Glutamatergic neuron (in vitro differentiated cells): ENCODE measurements at places on chromosomes 12 and 14.

DNA sequence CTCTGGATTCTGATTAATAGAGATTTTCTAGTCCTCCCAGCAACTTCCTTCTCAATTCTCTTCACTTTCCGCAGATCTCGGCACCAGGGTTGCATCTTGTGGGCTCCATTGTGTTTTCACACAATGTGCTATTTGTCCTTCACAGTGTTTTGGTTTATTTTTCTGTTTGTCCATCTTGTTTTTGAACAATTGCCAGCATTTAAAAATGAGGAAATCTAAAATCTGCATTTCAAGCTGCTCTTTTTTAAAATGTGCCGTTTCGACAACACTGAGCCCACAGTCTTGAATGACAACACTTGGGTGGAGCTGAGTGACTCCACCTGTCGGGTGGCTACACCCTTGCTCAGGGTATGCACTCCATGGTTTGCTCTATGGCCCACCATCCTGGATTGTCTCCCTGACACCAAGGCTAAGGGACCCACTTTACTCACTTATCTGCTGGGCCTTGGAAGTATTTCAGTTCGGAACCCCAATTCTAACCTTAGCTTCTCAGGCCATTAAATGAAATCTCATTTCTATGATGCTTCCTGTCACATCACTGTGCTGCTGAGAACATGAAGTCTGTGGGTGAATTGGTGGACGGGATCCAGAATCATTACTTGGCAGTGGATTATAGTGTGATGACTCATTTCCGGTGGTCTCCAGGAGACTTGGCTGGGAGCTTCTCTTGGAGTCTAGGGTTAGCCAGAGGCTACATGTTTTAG is 3.4 kb upstream of the MYRFL start:
- H3K4me3 ChIP-seq = no peak overlapping the region
- no peak for DNase-seq
- H3K4me1 ChIP-seq = no peaks in the 10 kb centered on the region
- no peaks in the 10 kb centered on the region for H3K27me3 ChIP-seq

- H3K4me3 ChIP-seq = no peak overlapping the region
- no peak overlapping the region for H3K27ac ChIP-seq
- H3K4me1 ChIP-seq = no peaks in the 10 kb centered on the region
- no peaks in the 10 kb centered on the region for H3K27me3 ChIP-seq
- no peak for DNase-seq
These were observed 81.5 kb downstream of the SLC38A4 start for GRCh38 chr12:46744283-46744682.

- DNase-seq = no peak
- H3K27ac ChIP-seq = no peak overlapping the region
- H3K36me3 ChIP-seq = peaks cover 11% of the 10 kb centered on the region
These were observed 94.2 kb upstream of the FGD4 start for GRCh38 chr12:32305163-32305562.

- H3K27me3 ChIP-seq = peaks cover 1% of the 10 kb centered on the region
- H3K4me3 ChIP-seq = peak overlapping the region; percentile 26
- H3K4me1 ChIP-seq = peaks cover 51% of the 10 kb centered on the region
- H3K27ac ChIP-seq = no peak overlapping the region
- no peak for DNase-seq
- no peaks in the 10 kb centered on the region for H3K36me3 ChIP-seq
These were observed 8.1 kb downstream of the CORO1C start for GRCh38 chr12:108722992-108723766.

DNA sequence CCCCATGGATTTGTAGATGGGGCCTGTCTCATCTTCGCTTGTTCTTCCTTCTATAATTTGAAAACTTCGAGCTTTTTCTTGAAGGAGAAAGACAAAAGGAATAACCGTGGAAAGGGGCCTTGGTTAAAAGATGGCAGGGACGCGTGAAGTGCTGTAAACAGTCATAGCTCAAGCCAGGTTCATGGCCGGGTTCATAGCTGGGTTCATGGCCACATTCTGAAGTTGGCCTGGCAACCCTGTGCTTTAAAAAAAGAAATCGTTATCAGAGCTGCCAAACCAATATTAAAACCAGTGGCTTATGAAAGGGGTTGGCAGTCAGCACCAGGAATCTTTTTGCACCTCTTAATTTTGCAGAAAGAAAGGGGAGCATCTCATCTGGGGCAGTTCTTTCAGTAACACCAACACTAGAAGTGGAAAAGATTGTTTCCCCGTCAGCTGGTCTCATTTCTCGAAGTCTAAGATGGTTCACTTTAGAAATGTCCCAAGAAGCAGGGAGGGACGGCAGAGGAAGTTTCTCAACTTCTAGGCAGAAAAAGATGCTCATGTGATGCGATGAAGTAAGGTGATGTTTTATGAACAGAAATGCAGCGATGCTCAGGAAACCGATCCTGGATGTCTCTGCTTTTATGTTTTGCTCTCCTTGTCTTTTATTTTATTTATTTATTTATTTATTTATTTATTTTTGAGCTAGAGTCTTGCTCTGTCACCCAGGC is 193.1 kb upstream of the TBX3 start:
- H3K27me3 ChIP-seq = no peaks in the 10 kb centered on the region
- H3K4me3 ChIP-seq = no peak overlapping the region
- H3K36me3 ChIP-seq = no peaks in the 10 kb centered on the region
- H3K27ac ChIP-seq = no peak overlapping the region

GRCh38 chr14:63277591-63278183 is 41.0 kb downstream of the GPHB5 start:
- no peak for DNase-seq
- no peaks in the 10 kb centered on the region for H3K27me3 ChIP-seq
- H3K27ac ChIP-seq = no peak overlapping the region

DNA sequence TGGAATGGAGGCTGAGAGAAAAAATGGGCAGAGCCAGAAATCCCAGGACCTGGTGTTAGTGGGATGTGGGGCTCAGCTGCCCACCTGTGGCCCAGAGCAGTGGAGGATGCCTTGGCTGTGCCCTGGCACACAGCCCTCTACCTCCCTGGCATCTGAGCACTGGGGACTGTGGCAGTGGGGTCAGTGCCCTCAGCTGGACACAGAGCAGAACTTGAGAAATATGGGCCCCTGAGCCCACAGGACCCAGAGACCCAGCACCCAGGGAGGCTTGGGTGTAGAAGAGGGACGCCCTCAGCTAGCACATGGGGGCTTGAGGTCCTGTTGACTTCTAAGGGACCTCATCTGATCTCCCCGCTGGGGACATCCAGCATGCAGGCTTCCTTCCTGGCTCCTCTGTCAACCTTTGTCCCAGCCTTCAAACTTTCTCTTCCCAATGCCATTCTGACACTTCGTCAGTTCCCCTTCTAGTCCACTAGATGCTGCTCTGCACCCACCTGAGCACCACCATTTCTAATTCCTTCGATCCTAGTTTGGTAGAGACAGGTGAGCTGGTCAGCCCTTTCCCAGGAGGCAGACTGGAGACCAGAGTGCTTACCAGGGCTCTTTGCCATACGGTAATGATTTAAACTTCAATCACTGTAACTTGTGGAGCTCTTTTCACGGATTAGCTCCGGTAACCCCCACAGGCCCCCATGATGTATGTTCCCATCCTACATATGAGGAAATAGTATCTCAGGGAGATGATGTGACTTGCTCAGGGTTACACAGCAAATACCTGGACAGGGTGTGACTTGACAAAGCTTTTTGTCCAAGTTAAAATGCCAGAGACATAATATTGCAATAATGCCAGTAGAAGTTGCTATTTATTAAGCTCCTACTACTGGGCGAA is 143.7 kb downstream of the ASCL4 start:
- no peaks in the 10 kb centered on the region for H3K4me1 ChIP-seq
- no peak overlapping the region for H3K4me3 ChIP-seq
- no peak overlapping the region for H3K27ac ChIP-seq
- peaks cover 6% of the 10 kb centered on the region for H3K27me3 ChIP-seq
- no peaks in the 10 kb centered on the region for H3K36me3 ChIP-seq

DNA sequence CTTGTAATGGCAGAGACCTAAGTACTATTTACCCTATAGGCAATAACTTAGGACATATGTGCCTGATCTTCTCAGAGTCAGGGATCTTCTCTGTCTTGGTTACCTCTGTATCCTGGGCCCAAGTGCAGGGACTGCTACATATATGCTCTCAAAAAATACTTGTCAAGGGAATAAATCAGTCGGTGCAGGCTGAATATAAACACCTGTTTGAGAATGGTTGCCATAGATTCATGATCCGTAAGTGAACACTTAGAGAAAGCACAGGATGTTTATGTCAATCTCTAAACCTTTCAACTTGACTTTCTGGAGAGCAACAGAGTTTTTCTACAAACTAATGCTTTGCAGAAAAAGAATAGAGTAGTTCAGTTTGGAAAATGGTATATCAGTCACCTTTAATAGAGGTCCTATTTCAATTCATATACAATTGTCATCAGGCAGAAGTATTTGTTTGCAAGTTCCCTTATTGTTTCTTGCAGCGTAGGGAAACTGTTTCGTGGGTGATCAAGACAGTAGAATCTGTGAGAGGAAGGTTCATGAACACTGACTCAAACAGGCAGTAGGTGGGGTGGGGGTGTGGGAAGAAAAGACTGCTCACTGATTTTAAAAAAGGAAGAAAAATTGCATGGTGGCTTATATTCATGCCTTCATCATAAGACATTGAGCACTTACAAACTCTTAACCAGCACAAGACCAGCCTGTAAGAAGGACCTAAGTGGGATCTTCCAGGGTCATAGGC is 6.0 kb upstream of the UBE2N start:
- DNase-seq = no peak
- H3K4me1 ChIP-seq = peaks cover 4% of the 10 kb centered on the region
- no peaks in the 10 kb centered on the region for H3K27me3 ChIP-seq
- H3K27ac ChIP-seq = no peak overlapping the region
- H3K36me3 ChIP-seq = no peaks in the 10 kb centered on the region

DNA sequence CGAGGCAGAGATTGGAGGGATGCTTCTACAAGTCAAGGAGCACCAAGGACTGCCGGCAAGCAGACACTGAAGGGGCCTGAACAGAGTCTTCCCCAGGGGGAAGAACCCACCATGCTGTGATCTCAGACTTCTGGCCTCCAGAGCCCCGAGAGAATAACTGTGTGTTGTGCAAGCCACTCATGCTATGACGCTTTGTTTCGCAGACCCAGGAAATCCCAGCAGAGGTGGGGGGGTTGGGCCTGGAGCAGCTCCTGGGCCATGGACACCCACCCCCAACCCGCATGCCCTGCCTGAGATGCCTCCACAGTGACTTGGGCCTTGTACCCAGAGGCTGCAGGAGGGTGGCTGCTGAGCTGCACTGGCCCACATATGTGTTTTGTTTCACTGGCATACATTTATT is 31.2 kb downstream of the ARL6IP4 start:
- no peaks in the 10 kb centered on the region for H3K36me3 ChIP-seq
- peaks cover 9% of the 10 kb centered on the region for H3K27me3 ChIP-seq
- no peak for DNase-seq
- H3K27ac ChIP-seq = no peak overlapping the region
- H3K4me3 ChIP-seq = no peak overlapping the region
- H3K4me1 ChIP-seq = peaks cover 12% of the 10 kb centered on the region

GRCh38 chr12:106309671-106310505 is 7.4 kb downstream of the TCP11L2 start:
- no peaks in the 10 kb centered on the region for H3K36me3 ChIP-seq
- H3K27me3 ChIP-seq = no peaks in the 10 kb centered on the region
- no peak overlapping the region for H3K27ac ChIP-seq
- peaks cover 3% of the 10 kb centered on the region for H3K4me1 ChIP-seq
- H3K4me3 ChIP-seq = no peak overlapping the region

GRCh38 chr12:1838994-1839365 is 18.6 kb downstream of the LRTM2 start:
- no peaks in the 10 kb centered on the region for H3K27me3 ChIP-seq
- no peak overlapping the region for H3K27ac ChIP-seq
- peak; percentile 8 for DNase-seq
- H3K4me1 ChIP-seq = peaks cover 10% of the 10 kb centered on the region
- H3K4me3 ChIP-seq = no peak overlapping the region
- peaks cover 5% of the 10 kb centered on the region for H3K36me3 ChIP-seq

DNA sequence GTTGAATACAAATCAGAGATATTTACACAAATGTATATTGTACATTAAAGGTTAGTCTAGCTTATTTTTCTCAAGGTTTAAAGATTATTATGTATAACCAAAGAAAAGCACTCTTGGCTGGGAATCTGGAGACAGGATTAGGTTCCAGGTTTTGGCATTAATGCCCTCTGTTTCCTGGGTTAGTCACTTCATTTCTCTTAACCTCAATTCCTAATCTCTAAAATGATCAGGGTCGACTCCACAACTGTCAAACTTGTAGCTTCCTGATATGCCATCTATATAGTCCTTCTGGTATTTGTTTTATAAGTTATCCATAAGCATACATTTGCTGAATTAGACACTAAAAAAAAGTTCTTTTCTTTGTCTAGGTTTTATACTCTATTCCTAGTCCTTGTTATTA is 2.6 kb downstream of the ITPR2 start:
- H3K27ac ChIP-seq = no peak overlapping the region
- H3K4me3 ChIP-seq = peak overlapping the region; percentile 83
- H3K4me1 ChIP-seq = peaks cover 34% of the 10 kb centered on the region
- H3K27me3 ChIP-seq = peaks cover 10% of the 10 kb centered on the region
- DNase-seq = no peak

GRCh38 chr12:53005215-53005985 is 856 bp upstream of the EIF4B start:
- DNase-seq = peak; percentile 29
- peak overlapping the region; percentile 99 for H3K27ac ChIP-seq
- H3K27me3 ChIP-seq = peaks cover 12% of the 10 kb centered on the region
- no peaks in the 10 kb centered on the region for H3K36me3 ChIP-seq
- H3K4me3 ChIP-seq = peak overlapping the region; percentile 98

DNA sequence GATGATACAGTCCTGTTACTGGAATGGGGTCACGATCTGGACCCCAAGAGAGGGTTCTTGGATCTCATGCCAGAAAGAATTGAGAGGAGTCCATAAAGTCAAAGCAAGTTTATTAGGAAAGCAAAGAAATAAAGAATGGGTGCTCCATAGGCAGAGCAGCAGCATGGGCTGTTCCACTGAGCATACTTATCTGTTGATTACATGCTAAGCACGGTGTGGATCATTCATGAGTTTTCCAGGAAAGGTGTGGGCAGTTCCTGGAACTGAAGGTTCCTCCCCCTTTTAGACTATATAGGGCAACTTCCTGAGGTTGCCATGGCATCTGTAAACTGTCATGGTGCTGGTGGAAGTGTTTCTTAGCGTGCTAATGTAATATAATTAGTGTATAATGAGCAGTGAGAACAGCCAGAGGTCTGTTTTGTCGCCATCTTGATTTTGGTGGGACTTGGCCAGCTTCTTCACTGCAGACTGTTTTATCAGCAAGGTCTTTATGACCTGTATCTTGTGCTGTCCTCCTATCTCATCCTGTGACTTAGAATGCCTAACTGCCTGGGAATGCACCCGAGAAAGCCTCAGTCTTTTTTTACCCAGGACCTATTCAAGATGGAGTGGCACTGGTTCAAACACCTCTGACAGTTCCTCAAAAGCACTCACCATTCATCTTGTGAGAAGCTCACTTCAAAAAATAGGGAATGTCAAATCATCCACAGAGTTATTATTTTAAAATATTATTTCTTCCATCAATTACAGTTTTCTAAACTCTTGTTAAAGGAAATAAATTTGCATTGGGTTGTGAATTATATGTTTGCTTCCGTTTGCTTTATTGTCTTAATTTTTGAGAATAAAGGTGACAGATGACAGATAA is 1358.8 kb upstream of the TMEM132C start:
- H3K36me3 ChIP-seq = peaks cover 4% of the 10 kb centered on the region
- H3K27me3 ChIP-seq = peaks cover 3% of the 10 kb centered on the region
- H3K4me3 ChIP-seq = no peak overlapping the region
- no peak for DNase-seq
